Motor neuron (in vitro differentiated cells): ENCODE measurements at places on chromosomes 3 and 15. TPM values are rescaled to one million over a fixed set of nuclear protein-coding genes. Genes with fewer than 3 reads are reported as not detected.

- ATAC-seq: no peak
These were observed 2.1 kb downstream of the VIPR1 start for GRCh38 chr3:42504334-42505127.

DNA sequence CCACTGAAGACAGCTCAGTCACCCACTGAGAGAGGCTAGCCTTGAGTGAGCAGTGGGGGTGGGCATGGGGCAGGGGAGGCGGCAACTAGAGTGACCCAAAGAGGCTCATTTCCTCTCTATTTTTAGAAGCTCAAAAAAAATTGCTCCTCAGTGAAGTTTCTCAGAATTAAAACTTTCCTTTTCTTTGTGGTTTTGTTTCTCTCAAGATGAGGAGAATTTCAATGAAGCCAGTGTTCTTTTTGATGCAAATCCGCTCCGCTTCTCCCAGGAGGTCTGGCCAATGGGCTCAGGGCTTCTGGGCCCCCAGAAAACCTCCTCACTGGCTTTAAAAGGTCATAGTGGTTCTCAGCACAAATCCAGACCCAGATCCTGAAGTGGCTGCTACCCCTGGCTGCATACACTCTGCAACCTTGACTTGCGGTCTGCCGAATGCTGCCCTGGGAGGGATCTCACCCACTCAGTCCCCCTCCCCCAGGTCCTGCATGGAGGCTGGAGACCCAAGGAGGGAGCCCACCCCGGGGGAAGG is at the start of gene ACSBG1:
Gene ACSBG1 (minus strand): TSS at position 51 of the 526 bp plus-strand sequence. CDS start 64 bp downstream, outside the sequence.
- ATAC-seq: peak; percentile 60

DNA sequence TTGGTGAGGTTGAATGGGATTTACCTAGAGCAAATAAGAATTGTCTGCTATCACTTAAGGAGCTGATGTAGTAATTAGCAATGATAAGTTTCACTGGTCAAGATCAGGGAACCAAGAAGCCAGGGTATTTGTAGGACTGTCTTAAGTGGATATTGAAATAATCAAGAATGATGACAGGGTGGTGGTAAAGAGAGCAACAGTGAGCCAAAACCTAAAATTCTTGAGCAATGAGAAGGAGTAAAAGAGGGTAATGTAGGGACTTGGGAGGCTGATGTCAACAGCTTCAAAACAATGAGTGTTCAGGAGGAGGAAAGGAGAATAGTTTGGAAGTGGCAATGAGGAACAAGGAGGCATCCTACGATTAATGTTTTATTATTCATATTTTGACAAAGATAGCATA is 31.5 kb upstream of the SLC2A2 start:
- ATAC-seq: no peak

DNA sequence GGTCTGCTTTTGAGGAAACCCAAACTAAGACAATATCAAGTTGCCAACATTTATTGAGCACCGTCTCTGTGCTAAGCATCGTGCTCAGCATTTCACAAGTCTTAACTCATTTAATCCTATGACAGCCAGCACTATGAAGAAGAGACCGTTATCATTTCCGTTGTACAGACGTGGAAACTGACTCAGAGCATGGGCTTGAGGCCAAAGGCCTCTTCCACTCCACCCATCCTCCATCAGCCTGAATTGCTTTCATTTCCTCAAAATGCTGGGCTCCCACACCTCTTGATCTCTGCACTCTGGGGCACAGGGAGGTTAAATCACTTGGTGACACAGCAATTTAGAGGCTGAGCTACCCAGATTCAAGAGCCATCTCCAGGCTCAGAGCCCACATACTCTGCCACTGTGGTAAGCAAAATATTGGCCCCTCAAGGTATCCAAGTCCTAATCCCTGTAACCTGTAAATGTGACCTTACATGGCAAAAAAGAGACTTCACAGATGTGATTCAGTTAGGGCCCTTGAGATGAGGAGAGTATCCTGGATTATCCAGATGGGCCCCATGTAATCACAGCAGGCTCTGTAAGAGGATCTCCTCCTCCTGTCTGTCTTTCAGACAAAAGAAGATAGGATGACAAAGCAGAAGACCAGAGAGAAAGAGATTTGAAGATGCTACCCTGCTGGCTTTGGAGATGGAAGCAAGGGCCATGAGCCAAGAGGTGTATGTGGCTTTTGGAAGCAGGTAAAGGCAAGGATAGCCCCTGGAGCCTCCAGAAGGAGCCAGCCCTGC is 24.3 kb upstream of the FLNB start:
- ATAC-seq: peak; percentile 44

DNA sequence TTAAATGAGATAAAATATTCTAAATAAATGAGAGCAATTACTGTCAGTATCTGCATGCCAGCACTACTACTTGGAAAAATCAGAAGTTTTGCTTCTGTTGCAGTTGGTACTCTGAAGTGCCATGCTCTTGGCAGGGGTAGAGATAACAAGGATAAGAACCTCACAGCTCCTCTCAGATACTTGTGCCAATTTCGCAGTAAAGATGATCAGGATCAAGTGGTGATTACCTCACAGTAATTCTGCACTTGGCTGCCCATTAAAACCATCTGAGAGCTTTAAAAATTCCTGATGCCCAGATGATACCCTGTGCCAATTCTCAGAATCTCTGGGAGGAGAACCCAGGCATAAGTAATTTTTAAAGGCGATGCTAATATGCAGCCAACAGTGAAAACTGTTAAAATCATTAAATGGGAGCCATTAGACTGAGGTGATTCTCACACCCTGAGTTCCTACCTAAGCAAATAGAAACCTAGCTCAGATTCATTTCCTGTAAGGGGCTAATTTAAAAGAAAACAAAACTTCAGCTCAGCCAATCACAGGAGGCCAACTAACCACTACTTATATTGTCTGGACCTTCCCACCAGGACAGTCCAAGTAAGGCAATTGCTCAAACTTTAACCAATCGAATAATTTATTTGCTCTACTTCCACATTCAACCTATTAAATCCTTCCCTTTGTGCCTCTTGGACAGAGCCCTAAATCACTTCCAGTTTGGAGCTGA is 171.2 kb downstream of the KCNMB2 start:
- no peak for ATAC-seq

DNA sequence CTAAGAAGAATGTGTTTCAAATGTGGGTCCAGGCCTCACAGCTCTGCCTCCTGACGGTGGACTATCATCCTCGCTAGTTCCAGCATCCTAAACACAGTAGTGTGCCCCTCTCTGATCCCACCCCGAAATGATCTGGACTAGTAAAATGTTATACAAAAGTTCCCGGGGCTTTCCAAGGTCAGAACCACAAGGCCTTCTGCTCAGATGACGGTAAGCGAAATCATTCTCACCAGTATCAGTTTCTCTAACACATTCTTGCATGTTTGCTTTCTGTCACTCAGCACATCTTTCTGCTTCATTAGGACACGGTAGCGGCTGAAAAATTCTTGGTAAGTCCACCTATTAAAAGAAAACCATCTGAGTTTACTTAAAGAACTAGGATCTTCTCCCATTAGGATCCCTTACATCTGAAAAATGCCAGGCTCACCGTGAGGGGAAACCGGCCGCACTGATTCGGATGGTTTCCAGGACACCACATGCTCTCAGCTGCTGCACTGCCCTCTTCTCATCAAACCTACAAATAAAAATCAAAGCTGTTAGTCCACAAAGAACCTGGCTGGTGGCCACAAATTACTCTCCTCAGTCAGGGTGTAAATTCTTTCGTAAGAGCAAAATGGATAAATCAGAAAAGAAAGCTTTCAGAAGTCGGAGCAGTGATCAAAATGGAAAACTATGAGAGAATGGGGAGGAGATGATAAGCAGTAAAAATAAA is 83.9 kb upstream of the MYO5C start:
- ATAC-seq: no peak

GRCh38 chr3:159787178-159787574 is 201.5 kb upstream of the IL12A start:
- no peak for ATAC-seq

GRCh38 chr3:173225351-173225750 is 84.3 kb upstream of the SPATA16 start:
- no peak for ATAC-seq

GRCh38 chr3:105385819-105386508 is 19.3 kb downstream of the ALCAM start:
- no peak for ATAC-seq

GRCh38 chr3:191026746-191027145 is 164.3 kb upstream of the GMNC start:
- no peak for ATAC-seq

GRCh38 chr3:115921711-115922110 is 298.4 kb downstream of the GAP43 start:
- no peak for ATAC-seq

Gene GHSR
- total RNA-seq: 0.33 and 0.39 TPM in 2 replicates

Gene RNF13
- total RNA-seq: 34.5 and 37.8 TPM in 2 replicates

Gene POLG
- total RNA-seq: 24.4 and 29.1 TPM in 2 replicates

Gene DNASE1L3
- 0.70 and 1.4 TPM in 2 replicates for total RNA-seq

Gene ST8SIA2
- 15.8 and 16.4 TPM in 2 replicates for total RNA-seq

Gene DCP1A
- total RNA-seq: 19.1 and 21.1 TPM in 2 replicates
